ENCODE measurements at places on chromosomes 4 and X.
A peak's percentile ranks its signal among the peaks of the same experiment; 100 is the strongest.

DNA sequence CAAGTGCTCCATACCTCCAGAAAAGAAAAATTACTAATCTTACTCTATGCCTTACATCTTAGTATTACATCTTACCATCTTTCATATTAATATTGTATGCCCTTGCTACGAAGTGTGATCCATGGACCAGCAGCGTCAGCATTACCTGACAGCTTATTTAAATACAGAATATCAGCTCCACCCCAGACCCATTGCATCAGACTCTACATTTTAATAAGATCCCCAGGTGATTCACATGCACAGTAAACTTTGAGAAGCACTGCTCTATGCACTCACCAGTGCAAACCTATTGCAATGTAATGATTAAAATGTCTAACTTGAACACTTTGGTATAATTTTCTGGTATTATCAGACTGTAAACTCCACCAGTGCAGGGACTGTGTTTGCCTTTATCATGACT, 14.1 kb upstream of the SH3D19 start:
- DNase-seq = no peak

GRCh38 chr4:113141901-113142346, 92.5 kb downstream of the ANK2 start:
- peak; percentile 48 for DNase-seq

DNA sequence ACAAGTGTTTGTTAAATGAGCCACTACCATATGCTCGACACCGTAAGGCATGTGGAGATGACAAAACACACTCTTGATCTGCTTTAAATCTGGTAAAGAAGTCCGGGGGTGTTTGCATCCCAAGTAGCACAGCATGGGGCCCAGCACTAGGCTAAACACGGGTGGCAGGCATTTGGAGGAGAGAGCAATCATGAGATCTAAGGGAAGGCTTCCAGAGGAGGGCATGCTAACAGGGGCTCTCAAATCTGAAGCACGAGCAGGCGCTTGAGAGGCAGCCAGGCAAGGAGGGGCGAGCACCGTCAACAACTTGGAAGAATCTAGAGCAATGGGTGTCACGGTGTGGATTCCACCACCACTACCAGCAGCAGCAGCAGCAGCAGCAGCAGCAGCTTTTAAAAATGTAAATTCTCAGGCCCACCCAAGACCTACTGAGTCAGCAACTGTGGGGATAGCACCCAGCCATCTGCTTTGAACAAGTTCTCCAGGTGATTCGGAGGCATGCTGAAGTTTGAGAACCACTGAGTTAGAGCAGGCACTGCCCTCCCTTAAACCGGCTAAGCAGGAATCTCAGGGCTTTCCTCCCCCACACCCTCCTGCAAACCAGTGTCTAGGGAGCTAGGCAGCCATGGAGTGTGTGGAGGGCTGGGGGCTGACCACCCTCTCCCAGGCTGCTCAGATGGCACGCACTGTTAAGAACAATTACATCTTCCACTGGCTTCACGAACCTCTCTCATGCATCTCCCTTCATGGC, 70.2 kb upstream of the MAP3K15 start:
- DNase-seq = no peak

DNA sequence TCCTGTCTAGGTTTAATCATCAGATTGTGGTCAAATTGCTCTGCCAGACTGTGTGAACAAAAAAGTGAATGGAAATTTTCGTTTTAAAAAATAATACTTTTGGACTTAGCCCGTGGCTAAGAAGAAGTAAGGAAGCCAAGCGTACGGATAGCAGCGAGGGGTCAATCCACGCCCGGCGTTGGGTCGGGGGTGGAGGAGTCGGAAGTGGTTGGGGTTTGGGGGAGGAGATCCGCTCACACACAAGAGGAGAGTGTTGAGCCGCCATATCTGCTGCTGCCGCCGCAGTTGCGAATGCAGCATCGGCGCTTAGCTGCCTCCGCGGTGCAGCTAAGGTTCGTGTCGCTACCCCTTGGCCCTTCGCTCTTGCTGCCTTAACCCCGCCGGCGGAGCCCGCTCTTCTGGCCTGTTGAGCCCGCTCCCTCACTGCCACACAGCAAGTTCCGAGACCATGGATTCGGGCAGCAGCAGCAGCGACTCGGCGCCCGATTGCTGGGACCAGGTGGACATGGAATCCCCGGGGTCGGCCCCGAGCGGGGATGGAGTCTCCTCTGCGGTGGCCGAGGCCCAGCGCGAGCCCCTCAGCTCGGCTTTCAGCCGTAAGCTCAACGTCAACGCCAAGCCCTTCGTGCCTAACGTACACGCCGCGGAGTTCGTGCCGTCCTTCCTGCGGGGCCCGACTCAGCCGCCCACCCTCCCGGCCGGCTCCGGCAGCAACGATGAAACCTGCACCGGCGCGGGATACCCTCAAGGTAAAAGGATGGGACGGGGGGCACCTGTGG, at the start of gene GSPT2:
TSS of gene GSPT2 (plus strand) at position 264 of the 779 bp plus-strand sequence. CDS start at position 449, 185 bp downstream.
- DNase-seq = peak; percentile 2

DNA sequence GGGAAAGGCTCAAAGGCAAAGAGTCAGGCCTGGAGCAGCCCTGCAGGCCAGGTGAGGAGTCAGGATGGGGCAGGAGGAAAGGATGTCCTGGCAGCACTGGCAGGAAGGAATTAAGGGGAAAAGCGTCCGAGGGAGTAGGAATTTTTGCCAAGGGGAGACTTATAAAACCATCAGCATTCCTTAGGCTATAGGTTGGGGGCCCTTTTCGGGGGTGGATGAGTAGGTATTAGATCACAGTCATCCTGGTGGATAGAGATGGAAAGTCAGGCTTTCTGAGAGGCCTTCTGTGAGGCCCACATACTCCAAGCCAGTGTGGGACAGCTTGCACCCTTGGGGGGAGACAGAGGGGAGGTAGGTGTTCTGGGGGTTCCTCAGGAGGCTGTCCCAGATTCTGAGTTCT, 12.3 kb downstream of the STARD8 start:
- no peak for DNase-seq
